Activated CD8-positive, alpha-beta T cell treated with anti-CD3 and anti-CD28 coated beads, Interleukin-2, amount 10 ng/mL, durations not matched to agents 7 days and 5 days (primary cell): ENCODE measurements at places on chromosomes 2 and 18.

- no peak for DNase-seq
These were observed 72.8 kb downstream of the DYSF start for GRCh38 chr2:71526141-71526540.

- no peak for DNase-seq
These were observed 271.4 kb downstream of the PIEZO2 start for GRCh38 chr18:10877987-10878386.

- DNase-seq, result no peak
These were observed 13.7 kb upstream of the DAPL1 start for GRCh38 chr2:158781353-158781961.

GRCh38 chr2:51291762-51292551 lies 260.0 kb upstream of the NRXN1 start:
- no peak for DNase-seq

DNA sequence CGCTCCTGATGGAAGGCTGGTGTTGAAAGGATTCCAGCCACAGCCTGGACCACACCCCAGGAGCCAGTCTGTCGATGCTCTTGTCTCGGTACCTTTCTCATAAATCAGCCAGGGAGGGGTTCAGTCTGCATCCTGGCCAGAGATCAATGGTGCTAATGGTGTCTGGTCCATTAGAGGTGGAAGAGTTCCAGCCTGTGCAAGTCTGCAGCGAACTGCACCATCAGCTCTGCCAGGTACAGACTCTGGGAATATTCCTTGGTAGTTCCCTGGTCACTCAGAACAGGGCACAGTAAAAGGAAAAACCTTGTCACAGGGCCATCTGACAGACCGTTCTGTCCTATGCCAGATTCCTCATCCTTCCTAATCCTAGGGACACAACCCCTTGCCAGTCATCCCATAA lies 164.3 kb downstream of the MTCL1 start:
- DNase-seq, result no peak

DNA sequence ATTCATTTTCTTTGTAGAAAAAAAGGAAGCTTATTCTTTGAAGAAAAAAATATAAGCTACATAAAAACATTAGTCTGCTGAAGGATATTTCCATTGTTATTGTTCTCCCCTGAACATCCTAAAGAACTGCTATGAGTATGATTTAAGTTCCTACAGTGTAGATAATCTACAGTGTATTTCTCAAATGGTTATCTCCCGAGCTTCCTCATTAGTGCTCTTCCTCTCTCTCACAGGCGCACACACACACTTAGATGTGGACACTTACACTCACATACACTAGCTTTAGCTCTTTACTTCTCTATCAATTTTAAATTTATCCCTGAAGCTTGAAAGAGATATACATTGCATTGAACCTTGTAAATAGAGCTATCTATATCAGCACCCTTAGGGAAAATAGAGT lies 681.0 kb downstream of the KCNJ3 start:
- no peak for DNase-seq

DNA sequence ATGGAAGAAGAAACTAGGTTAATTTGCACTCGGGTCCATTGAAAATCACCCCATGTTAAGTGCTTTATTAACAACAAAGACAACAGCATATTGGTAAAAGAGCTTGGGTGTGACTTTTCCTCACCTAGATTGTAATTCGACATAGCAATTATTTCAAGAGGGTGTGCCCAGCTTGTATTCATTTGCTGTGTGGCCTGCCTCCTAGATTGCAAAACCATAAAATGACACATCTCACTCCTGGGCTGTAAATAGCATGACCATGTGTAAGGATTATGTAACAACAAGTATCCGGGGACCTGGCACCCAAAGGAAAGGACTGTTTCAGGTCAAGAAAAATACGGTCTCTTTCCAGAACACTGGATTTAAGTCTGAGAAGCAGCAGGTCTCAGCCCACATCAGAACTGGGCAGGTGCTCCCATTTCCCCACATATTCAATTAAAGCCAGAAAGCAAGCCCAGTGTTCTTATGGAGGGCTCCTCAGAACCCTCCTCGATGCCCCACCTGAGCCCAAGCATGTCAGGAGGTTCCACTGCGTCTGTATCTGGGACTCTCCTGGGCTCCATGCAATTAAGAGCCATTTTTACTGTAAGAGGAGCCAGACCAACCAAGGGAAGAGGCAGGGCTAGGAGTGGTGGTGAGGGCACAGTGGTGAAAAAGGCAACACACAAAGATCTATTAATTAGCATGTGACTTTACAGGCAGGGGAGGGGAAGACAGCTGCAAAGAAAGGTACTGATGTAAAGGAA lies 39.2 kb downstream of the MREG start:
- no peak for DNase-seq

DNA sequence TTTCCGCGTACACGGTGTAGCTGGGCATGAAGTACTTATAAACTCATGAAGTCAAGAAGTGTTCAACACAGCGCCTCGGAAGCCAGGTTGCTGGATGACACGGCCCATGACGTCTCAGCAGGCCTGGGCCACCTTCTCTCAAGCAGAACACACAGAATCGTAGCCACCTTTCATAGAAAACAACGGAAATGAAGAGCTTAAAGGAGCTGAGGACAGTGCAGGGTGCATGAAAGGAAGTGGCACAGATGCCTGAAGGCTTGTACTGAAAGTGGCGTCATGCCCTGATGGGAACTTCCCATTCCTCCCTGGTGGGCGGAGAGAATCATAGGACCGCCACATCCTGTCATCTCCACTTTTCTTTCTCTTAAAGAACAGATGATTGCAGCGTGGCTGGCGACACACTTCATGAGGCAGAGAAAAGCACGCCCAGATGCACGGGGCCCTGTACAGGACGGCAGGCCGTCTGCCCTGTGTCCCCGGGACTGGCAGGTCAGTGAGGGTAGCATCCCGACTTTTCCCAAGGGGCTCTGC lies 31.1 kb downstream of the HDAC4 start:
- DNase-seq, result peak; percentile 78

- no peak for DNase-seq
These were observed 18.6 kb downstream of the LONRF2 start for GRCh38 chr2:100303744-100304143.

- no peak for DNase-seq
These were observed 54.9 kb upstream of the HS6ST1 start for GRCh38 chr2:128373451-128374000.

DNA sequence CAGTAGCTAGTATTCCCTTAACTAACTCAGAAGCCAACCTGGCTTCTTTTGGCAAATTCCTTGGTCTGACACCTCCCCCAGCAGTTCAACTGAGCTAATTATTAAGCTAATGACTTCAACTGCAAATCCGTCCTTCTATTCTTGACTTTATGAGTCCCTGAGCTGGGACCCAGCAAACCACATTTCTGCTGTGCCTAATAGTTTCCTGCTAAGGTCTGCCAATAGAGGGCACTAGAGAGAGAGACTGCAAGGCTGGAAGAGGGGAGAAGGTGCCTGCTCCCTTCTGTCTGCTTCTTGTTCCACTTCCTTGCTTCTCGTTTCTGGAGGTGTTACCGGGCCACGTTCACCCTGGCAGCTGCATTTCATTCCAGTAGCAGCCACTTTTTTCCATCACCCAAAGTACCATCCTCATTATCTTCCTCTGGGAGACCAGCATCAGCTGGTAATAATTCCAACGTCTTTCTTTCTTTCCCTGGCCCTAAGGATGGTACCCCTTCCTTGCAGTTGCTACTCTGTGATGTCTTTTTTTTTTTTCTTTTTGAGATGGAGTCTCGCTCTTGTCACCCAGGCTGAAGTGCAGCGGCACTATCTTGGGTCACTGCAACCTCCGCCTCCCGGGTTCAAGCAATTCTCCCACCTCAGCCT lies 352.0 kb downstream of the TNS1 start:
- peak; percentile 51 for DNase-seq

- no peak for DNase-seq
These were observed 808.4 kb downstream of the ERBB4 start for GRCh38 chr2:211730215-211730614.

- DNase-seq, result no peak
These were observed 41.8 kb upstream of the TMEM178A start for GRCh38 chr2:39623917-39624316.

- DNase-seq, result no peak
These were observed 124.7 kb upstream of the ZNF516 start for GRCh38 chr18:76619621-76620315.

DNA sequence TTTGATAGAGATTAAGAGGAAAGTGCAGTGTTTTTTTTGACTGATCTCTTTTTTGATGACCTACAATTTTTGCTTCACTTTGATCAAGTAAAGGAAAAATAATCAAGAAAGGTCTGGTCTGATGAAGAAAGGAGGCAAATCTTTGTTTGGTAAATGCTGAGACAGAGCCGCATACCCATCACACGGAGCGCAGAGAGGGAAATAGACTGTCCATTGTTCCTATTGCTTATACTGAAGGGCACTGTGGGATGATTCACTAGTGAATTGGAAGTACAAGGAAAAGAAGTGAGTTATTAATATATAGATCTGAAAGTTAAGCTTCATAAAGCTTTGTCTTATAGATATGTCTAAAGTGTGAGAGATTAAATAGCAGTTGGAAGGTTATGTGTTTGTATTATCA lies 455.1 kb downstream of the PLCL1 start:
- DNase-seq, result no peak

GRCh38 chr2:206728277-206729199 lies 10.3 kb upstream of the DYTN start:
- no peak for DNase-seq

DNA sequence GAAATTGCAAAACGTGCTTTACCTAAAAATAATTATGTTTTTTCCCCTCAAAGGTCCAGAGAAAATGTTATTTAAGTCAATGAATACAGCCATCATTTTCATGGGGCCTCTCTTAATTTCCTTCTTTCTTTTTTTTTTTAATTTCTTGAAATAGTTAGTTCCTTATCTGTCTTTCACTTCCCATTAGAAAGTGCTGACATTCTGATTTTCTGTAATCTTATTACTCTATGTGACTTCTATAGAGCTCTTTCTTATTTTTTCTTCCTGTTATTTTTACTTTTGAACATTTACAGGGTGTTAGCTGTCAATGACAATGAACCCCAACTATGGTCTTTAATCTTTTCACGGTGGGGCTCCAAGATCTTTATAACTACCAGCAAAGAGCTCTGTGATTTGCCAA lies 30.0 kb downstream of the CTLA4 start:
- no peak for DNase-seq

- DNase-seq, result no peak
These were observed 12.7 kb upstream of the MTERF4 start for GRCh38 chr2:241114836-241115235.

DNA sequence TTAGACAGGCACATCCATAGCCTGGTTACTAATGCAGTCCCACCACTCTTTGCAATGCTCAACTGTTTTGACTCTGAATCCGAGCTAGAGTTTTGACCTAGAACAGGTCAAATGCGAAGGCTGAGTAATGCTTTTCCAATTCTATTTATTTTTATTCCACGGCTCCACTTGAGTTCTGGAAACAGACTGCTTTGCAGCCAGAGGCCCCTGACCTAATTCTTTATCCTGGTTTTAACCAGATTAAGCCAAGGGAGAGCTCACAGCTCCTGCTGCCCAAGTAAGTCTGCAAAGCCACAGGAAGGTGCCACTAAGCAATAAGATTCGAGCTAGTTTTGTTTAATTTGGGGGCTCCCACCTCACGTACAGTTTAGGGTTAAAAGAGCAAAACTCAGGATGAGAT lies 51.4 kb downstream of the MREG start:
- DNase-seq, result no peak

- no peak for DNase-seq
These were observed 3.0 kb upstream of the TFCP2L1 start for GRCh38 chr2:121287956-121288355.

DNA sequence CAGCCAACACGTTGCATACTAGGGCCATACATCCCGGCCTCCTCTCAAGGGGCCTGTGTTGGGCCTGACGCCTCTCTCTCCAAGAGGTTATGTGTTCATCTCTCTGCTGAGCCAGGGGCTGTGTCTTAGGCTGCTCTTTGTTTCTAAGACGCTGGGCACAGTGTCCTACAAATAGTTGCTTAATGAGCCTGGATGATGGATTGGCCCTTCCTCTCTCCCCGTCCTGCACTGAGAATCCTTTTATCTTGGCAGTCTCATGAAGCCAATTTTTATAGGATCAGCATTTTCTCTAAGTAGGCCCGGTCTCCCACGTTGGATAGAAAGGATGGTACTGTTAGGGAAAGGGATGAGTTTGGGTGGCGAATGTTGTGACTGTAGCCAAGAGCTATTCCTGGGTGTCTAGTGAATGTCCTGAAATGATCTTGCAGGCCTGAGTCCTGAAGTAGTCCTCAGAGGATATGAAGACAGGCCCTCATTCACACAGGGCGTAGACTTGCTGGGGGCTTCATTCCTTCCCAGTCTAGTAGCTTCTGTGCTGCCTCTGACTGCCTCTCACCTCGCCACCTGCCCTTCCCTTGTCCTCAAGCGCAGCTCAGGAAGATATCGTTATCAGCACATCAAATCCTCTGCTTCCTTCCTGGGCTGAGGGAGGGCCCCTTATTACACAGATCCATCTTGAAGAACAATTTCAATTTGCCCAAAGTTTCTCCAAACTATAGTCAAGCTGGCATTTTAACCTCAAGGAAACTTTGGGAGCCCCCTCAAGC lies 8.8 kb downstream of the LBH start:
- no peak for DNase-seq

GRCh38 chr2:233062946-233063268 lies 2.8 kb downstream of the INPP5D start:
- no peak for DNase-seq

- DNase-seq, result no peak
These were observed 150.6 kb downstream of the AGPS start for GRCh38 chr2:177543007-177543760.

- no peak for DNase-seq
These were observed 310.3 kb upstream of the ZNF521 start for GRCh38 chr18:25662272-25662671.

DNA sequence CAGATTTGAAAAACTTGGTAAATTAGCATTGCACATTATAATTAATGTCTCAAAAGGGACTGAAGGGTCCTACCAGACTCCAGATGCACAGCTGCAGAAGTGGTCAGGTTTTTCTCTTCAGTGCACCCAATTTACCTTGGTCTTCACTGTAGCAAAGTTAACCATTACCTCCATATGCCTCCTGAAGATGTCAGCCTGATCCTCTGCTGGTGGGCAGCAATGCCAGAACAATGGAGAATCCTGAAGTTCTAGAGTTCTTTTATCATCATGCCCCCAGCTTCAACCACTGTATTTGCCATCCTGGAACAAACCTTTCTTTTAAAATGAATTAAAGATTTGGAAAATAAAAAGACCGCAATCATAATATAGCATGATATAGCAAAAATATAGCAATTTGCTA lies 1774.8 kb upstream of the CELF4 start:
- no peak for DNase-seq

DNA sequence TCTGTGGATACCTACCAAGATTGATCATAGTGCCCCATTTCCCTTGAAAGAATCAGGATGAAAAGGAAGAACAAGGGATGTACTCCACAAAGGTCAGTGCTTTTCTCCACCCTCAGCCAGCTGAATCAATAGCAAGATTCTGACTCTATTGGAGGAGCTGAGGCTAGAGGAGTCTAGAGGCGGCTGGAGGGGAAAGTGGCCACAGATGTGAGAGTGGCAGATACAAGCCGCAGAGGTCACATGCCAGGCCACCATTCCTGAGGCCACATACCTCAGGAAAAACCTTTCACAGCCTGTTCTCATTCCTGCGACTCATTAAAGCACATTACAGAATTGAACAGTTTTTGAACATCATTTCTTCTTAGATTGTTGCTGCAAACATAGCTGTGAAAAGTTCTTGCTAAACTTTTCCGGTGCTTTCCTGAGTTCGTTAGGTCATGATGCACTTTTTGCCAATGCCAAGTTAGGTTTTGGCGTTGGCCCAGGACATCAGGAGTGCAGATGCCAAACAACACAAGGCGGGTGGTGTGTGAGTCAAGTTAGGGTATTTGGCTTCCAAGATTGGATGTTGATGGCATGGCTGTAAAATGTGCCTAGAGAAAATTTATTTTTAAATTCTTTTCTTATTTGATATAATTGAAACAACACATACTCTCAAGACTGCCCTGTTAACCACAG lies 160.7 kb upstream of the SP5 start:
- no peak for DNase-seq
